Left forelimb (tissue), 1 donor: ENCODE measurements at places on chromosomes 16 and 17.

DNA sequence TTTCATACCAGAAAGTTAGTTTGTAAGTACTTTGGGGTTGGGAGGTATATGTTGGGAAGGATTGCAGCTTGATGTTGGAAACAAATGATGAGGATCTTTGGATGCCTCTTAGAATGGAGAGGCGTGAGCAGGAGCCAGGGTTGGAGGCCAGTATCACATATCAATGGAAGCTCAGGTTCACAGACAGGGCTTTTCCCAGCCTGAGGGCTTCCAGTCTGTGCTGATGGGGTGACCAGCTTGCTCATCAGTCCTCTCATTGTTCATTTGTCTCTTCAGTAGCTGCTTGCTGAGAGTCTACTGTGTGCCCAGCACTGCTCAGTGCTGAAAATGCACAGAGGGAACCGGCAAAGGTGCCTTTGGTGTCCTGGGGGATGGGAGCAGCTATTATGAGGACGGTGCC lies 5.8 kb downstream of the DNAAF1 start:
- DNase-seq = no peak

DNA sequence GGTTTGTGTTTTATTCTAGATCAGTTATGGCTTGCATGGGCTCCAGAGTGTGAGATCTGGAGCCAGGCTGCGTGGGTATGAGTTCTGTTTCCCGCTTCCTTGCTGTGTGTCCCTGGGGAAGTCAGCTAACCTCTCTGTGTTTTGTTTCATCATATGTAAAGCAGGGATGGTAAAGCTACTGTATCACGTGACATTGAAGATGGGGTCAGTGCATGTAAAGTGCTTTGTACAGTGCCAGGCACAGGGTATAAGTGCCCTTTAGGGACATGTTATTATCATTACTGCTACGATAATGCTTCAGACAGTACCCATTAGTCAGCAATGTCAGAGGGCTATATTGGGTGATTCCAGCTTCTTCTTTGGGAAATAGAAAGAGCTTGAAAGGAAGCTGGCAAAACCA lies 186.2 kb downstream of the FOXL1 start:
- no peak for DNase-seq

DNA sequence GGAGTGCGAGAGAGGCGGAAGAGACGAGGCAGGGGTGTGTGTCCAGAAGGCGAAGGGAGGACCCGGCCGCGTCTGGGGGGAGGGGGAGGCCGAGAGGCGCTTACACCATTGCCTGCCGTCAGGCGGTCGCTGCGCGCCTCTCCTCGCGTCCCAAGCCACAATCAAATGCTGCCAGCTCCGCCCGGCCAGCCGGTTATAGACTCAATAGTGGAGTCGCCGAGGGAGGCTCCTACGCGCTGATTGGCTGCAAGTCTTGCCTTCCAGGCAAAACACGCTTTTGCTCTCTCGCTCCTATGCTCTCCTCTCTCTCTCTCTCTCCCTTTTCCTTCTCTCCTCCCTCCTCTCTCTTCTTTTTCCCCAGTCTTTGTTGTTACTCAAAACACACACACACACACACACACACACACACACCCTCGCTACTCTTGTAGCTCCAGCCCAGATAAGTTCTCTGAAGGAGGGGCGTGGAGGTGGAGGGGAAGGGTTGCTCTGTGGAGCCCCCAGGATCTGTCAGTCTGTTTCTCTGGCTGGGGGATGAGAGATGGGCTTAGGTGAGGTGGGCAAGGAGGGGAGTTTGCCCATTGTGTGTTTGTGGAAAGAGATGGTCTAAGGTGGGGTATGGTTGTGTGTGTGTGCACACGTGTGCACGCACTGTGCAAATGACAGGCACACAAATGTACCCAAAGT lies at the start of gene DLX3:
Gene DLX3 (minus strand): TSS at position 170 of the 684 bp plus-strand sequence. CDS start 226 bp downstream, outside the sequence.
- no peak for DNase-seq

GRCh38 chr17:82114872-82115271 lies 16.8 kb upstream of the FASN start:
- DNase-seq = no peak

DNA sequence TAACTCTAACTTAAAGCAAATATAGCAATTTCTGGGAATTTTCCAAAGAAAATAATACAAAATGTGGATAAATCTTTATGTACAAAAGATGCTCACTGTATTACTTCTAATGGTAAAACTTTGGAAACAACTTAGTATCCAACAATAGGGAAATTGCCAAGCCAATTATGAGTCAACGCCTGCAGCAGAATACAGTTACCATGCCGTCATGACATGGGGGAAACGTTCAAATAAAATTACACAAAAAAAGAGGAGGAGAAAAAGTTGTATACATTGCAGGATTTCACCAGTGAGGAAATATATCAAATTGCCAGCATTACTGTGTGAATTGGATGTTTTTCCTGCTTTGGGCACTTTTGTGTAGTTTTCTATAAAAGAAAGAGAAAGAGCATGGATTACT lies 469.6 kb downstream of the SOX9 start:
- DNase-seq = no peak

GRCh38 chr16:79229361-79229760 lies 371.2 kb downstream of the MAF start:
- DNase-seq = no peak

- DNase-seq = no peak
Observed at GRCh38 chr17:44557651-44558285, 484 bp downstream of the FZD2 start.

DNA sequence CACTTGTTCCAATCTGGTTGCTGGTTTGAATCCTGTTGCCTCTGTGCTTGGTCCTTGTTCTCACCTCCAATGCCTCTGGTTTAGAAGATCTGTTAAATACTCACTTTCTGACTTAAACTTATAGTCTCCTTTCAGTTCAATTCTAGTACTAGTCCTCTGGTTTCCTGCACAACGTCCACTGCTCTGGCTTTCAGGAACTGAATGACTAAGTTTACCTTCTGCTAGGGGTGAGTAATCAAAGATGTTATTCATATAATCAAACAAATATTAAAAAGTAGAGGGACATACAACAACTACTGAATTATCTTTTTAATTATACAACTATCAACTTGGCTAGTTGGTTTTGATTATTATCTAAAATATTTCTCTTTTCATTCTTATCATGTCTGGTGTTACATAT lies 496.4 kb upstream of the TOM1L1 start:
- DNase-seq = no peak

- no peak for DNase-seq
Observed at GRCh38 chr16:57956270-57956808, 14.6 kb downstream of the CNGB1 start.

DNA sequence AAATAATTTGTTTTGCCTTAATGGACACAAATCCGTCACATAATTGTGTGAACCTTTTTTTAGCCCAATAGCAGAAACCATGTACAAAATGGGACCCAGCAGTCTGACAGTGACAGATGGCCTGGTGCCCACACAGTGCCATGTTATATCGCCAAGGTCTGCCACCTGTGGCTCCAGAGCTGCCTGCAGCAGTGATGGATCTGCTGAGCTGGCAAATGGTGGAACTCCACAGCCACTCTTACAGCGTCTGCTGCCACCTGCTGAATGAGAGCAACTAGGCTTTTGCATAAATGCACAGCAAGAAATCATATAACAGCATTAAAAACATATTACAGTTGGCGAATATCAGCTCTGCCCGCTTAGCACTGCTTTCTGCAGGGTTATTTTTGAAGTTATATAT lies 59.4 kb downstream of the NUP93 start:
- DNase-seq = no peak

GRCh38 chr17:73182616-73183310 lies 10.1 kb upstream of the COG1 start:
- DNase-seq = no peak

- DNase-seq = no peak
Observed at GRCh38 chr17:29687596-29687995, 64.9 kb upstream of the CORO6 start.

DNA sequence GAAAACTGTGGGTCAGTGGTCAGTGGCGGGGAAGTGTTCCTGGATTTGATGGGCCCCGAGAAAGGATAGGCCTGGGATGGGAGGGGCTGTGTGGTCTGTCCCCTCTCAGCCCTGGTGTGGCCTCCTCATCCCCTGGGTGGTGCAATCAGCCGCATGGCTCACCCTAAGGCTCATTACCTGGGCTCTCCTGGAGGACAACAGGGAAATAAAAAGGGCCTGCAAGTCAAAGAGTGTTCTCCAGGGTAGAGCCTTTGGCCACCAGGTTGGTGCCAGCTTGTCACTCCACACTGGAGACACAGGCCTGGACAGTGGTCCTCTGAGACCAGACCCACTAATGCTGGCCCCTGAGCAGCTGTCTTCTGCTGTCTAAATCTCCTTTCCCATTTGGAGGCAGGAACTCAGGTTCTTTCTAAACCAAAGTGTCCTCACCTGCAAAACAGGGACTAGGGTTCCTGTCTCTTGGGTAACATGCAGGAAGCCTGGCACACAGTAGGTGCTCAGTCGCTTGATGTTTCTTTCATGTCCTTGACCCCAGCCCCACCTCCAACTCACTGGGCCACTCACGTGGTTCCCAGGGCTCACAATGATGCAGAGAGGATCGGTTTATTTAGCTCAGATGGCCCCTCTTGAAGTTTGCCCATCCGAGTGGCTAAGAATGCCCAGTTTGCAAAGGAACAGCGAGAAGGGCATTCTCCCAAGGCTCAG lies 2.4 kb downstream of the NDRG4 start:
- DNase-seq = no peak
